Posterior vena cava (tissue), 2 donors: ENCODE measurements at places on chromosomes 4 and X. TPM values are rescaled to one million over a fixed set of nuclear protein-coding genes. Genes with fewer than 3 reads are reported as not detected.

The LPAR4 gene
- total RNA-seq: 1.4 TPM

DNA sequence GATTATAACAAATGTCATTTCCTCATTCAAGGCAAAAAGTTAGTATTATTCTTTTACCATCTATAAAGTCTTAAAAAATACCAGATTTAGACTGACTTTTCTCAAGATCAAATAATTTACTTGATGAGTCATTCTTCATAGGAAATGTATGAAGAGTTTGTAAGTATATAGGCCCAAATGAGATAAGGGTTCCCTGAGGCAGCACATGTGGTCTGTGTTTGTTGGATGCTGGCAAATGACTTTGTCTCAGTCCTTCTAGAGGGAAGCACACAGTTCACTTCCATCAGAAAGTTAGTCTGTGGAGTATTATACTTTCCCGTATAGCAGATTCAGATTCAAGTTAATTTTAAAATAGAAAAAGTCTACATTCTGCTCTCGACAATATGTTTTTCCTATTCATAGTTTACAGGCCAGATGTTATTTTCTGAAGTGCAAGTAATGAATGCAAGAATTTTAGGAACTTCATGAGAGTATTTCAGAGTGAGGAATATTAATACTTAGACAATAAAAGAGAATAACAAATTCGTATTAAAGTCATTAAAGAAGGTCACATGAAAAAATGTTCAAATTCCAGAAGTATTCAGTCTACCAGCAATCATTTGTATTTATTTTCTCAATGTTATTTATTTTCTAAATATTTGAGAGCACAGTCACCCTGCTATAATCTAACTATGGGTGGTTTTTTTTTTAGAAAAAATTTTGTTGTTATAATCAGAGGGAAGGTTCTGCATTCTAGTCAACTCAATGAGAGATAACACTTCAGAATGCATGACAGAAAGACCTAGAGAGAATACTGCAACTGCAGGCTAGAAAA is 601.8 kb upstream of the ZFP42 start:
- DNase-seq: no peak

DNA sequence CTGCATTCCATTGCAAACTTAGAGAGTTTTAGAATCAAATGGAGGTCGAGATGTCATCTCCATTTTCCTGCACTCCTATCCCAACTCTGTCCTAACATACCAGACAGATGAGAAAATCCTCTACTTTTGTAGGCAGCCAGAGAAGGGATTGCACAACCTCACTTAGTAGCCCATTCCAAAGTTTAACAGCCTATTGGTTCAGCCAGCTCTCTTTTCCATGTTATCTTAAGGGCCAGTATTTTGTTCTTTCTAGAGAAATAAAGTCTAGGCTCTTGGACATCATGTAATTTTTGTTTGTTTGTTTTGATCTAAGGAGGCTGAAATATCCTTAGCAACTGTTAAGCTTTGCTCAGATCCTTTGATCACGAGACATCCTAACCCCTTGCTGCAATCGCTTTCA is 173.0 kb downstream of the COX18 start:
- DNase-seq: no peak

- DNase-seq: no peak
These were observed 300.2 kb downstream of the PCDH7 start for GRCh38 chr4:31020363-31020762.
